ENCODE measurements at places on chromosomes 13 and 19.
A peak's percentile ranks its signal among the peaks of the same experiment; 100 is the strongest.

DNA sequence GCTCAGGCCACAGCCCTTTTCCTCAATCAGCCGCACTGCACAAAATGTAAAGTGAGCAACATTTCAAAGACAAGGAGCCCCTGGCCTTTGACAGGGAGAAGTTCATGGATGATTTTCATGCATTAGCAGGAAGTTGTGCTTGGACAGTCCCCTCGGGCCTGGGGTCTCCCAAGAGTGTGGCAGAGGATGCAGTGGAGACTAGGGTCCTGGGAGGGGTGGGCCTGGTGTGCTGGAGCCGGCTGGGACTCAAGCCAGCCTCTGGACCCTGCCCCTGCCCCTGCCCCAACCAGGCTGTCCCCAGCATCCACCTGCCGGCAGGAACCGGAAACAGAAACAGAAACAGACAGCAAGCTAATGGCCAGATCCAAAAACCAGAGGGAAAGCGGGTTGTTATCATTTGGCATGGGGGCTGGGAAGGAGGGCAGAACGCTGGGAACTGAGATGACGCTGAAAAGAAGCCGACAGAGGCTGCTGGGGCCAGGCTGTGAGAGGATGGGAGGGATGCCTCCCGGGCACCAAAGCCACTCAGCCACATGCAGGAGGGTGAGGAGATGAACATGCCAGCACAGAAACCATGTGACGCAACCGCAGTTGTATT lies 2.3 kb downstream of the GAS6 start:
- DNase-seq: no peak

DNA sequence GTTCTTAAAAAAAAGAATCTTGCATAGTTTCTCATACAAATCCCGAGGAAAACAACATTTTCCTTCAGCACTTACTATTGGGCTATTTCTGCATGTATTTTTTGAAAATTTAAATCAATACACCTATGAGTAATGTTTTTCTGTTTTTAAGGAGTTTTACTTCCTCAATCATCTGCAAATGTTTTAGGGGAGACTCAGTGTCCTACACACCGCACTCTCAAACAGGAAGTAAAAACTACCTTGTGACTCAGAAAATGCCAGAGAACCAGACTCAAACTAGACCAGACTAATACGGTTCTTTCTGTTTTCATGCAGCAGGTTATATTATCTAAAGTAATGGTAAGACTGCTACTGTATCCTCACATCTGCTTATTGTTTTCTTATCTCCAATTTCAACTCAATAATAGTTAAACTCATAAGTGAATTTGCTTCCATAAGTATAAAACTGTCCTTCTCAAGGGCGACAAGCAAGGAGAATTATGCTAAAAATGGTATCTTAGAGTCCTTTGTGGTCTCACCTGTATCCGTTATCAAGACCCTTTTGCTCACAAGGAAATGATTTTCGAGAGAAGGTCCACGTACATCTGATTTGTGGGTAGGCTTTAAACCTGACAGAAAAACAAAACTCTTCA lies 52.5 kb downstream of the FLT3 start:
- DNase-seq: peak; percentile 49

- DNase-seq: no peak
Observed at GRCh38 chr13:87302931-87303330, 368.2 kb upstream of the SLITRK5 start.

- DNase-seq: no peak
Observed at GRCh38 chr19:8561075-8561764, 16.0 kb downstream of the MYO1F start.

DNA sequence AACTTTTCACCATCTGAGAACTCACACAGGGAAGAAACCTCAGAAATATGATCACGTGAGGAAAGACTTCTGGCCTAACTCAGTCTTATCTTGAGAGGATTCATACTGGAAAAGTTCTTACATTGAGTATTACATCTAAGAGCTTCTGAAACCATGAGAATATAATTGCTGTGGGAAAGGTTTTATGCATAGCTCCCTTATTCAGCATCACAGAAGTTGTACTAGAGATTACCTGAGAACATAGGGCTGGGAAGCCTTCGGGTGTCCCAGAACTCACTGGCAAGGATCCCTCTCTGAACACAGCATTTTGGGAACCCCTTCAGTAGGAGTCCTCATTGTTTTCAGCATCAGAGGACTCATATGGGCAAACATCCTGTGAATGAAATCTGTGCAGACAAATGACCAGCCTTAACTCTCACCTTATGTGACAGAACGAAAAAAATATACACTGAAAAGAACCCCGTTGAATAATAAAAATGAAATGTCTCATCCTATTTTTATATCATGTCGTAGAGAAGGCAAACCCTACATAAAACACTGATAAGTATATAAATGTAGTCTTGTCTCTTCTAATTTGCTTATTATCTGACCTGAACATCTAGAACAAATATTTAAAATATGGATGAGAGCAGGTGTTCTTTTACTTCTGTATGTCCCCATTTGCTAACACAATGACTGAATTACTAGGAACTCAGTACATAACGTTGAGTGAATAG lies 14.2 kb downstream of the ZNF274 start:
- DNase-seq: no peak

GRCh38 chr13:92390217-92390616 lies 836.4 kb upstream of the GPC6 start:
- no peak for DNase-seq

DNA sequence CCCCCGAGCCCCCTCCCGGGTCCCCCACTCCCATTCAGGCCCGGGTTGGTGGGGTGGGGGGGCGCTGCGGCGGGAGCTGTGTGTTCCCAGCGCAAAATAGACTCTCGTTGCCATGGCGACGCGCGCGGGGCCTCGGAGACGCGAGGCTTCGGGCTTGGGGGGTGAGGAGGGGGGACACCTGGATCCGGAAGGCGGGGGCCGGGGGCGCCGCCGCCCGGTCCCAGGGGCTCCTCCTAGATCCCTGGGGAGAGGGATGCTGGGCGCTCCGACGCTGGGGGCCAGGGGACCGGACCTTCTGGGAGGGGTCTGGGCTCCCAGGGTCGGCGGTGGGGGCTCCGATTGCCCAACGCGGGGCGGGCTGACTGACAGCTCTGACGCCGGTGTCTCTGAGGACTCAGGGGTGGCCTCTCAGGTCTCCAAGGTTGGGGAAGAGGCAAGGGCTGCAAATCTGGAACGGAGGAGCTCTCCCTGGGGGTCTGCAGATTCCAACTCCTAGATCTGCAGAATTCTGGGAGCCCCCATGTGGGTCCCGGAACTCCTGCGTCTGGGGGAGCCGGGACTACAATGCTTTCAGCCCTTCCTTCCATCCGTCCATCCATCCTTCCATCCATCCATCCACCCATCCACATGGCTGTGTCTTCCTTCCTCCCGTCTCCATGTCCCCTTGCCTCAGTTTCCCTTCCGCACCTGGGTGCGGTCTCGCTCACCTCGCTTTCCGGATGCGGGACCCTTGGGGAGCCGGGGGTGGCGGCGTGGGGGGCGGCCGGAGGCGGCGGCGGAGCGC lies 9.1 kb upstream of the SHISA7 start:
- no peak for DNase-seq

DNA sequence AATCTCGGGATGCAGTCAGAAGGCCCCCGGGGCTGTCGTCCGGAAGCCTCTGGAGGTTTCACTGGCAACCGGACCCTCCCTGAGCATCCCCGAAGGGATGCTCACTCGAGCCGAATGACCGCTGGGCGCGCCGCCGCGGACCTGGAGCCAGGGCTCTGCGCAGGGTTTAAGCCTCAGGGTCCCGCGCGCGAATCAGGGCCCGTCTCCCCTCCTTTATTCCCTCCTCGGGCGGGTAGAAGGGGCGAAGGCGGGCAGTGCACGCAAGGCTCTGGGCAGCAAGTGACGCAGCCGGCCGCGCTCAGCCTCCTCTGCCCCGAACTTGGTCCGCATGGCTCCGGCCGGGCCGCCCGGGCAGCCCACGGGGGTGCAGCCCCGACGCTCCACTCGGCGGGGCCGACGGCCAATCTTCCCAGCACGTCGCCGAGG lies 572 bp downstream of the SHISA2 start:
- DNase-seq: no peak

DNA sequence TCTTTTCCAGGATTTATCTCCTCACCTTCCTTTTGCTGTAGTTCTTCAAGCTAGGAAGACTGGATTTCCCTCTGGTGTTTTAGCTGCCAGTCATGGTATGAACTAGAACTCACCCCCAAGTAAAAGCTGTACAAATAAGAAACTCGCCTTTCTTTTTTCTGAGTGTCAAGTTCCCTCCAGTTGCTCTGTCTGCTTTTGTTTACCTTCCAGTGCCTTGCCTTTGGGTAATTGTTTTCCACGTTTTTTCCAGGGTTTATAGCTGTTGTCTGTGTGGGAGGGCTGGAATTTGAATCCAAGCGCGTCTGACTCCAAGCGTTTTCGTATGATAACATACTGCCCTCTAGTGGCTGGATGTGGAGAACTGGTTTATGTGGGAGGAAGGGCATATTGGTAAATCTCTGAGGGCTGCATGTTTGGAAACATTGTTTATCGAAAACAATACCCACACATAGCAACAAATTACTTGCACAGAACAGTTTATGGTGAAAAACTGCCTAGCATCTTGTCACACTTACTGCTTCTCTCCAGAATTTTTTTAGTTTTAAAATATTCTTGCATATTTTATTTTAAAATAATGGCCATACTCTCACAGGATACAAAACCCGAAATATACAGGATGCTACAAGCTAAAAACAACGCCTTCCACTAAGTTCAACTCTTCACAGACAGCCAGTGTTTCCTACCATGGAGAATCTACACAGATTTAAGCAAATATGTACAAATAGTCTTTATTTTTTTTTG lies 19.2 kb downstream of the RCN3 start:
- DNase-seq: peak; percentile 87

DNA sequence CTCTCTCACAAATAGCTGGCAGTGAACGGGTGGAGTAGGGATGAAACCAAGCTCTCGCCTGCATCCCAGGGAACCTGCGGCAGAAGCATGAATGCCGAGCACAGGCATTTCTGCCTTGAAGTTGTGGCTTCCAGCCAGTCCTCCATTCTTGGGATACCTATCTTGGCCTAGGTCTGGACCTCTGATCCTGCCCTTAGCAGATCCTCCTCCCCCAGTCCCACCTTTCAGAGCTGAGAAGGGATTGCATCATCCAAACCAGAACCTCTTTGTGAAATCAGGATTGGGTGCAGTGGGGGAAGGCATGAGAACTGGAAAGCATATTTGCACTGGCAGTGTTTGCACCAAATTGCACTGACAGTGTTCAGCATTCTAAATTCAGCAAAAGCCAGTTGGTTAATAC lies 5.8 kb downstream of the ZNF780A start:
- DNase-seq: no peak

DNA sequence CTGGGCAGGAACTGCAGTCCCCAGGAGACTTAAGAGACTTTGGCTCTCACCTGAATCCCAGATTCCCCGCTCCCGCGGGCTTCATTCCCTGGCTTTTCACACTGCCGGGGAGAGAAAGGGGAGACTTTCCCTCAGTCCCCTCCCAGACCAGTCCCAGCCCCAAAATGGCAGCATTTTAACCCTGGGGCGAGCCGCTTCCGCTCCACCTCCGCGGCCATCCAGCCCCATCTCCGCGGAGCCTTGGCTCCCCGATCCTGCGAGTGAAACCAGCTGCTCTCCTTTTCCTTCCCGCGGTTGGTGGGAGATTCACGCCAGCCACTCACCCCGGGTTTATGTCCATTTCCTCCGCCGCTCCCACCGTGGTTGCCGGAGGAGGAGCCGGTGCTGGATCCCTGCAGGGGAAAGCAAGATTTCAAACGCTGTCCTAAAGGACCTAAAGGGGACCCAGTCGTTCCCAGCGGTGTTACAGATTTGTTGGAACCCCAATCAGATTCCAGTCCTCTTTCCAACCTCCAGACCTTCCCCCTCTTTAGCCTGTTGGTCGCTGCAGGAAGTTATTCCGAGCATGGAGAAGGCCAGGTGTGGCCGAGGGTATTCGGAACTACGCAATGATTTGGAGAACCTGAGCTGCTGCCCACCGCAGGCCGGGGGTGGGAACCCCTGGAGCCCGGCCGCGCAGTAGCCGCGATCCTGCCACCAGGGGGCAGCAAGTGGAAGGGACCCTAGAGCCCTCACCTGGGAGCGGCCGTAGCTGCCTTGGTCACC lies 3.4 kb downstream of the DMKN start:
- peak; percentile 91 for DNase-seq

DNA sequence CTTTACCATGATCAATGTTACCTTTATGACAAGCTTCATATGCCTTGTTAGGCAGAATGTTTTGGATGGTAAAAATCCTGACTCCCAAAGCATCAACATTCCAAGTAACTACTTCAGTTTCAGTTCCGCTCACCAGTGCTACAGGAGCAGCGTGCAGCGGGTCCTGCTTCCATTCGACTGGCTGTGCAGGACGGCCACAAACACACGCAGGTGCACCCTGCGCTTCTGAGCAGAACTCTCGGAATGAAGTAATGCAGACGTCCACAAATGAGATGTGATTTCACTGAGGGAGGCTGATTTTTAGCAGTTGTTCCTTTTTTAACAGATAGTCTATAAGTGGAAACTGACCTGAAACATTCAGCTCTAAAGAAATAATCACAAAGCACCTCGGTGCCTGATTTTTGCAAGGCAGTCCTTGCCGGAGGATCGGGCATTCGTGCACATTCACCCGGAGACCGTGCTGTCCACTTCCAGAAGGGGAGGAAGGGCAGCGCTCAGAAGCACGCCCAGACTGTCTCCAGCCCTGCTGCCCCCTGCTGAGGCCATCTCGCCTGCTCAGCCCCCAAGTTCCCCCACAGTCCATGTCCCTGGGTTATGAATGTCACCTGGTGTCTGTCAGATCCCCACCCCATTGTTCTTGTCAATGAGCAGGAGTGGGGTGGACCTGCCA lies 85.8 kb downstream of the RAB20 start:
- no peak for DNase-seq

GRCh38 chr13:92951273-92951890 lies 275.2 kb upstream of the GPC6 start:
- DNase-seq: no peak

- no peak for DNase-seq
Observed at GRCh38 chr13:50197705-50198104, 182.5 kb downstream of the KCNRG start.

- no peak for DNase-seq
Observed at GRCh38 chr13:36068566-36068965, 62.6 kb downstream of the DCLK1 start.

DNA sequence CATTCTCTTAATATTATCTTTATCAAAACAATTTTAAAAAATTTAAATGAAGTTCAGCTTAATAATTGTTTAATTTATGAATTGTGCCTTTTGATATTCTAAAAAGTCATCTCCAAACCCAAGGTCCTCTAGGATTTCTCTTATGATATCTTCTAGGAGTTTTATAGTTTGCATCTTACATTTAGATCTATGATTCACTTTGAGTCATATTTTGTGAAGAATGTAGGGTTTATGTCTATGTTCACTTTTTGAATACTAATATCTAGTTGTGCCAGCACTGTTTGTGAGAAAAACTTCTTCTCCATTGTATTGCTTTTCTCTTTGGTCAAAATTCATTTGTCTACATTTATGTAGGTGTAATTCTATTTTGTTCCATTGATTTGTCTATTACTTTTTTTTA lies 1068.4 kb upstream of the SPRY2 start:
- DNase-seq: no peak

- no peak for DNase-seq
Observed at GRCh38 chr13:110555601-110556223, 5.8 kb downstream of the RAB20 start.
